ENCODE measurements at places on chromosomes 5 and 9. TPM values are rescaled to one million over a fixed set of nuclear protein-coding genes. Genes with fewer than 3 reads are reported as not detected.

DNA sequence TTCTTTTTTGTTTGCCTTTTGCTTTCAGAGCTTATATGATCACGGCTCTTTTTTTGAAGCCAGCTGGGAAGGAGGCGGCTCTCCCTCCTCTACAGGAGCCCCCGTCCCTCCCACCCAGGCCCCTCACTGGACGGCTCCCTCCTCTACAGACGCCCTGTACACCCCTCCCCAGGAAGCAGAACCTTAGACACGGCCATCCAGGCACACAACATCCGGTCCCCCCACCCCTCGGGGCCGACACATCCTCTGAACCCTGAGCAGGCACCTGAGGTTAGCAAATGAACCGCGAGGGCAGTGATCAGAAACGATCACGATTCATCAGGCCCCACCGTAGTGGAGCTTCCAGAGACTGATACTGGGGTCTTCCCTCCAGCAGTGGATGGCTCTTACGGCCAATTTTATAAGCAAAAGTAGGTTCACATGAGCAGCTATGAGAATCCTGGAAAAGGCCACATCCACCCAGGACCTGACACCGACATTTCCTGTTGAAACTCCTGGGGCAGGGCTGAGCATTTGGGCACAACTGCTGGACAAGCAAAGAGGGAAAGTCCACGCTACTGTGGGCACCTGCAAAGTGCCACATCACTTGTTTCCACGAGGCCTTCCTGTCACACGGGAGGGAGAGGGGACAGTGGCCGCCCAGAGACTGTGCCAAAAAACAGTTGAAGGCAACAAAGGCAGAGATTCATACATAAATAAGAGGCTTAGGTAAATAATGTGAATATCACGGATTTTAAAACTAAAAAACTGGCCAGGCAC is 78.9 kb downstream of the SEMA4D start:
- peaks cover 16% of the 10 kb centered on the region for H3K4me1 ChIP-seq
- DNase-seq = no peak
- no peak overlapping the region for H3K27ac ChIP-seq
- no peaks in the 10 kb centered on the region for H3K27me3 ChIP-seq
- peak overlapping the region; percentile 20 for H3K4me3 ChIP-seq

DNA sequence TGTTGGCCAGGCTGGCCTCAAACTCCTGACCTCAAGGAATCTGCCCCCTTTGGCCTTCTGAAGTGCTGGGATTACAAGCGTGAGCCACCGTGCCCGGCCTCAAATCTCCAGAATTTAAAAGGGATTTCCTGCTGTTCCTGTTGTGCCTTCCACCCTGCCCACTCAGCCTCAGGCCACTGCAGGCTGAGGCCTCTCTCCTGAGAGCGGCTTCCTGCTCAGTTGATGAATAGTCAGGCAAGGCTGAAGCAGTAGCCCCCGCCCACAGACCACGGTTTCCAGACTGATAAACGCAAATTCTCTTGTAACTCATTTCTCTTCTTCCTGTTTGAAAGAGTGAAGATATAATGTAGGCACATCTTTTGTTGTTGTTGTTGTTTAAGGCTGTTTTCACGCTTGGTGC is 127.0 kb upstream of the PLCXD3 start:
- peak; percentile 50 for DNase-seq
- H3K4me1 ChIP-seq = no peaks in the 10 kb centered on the region

DNA sequence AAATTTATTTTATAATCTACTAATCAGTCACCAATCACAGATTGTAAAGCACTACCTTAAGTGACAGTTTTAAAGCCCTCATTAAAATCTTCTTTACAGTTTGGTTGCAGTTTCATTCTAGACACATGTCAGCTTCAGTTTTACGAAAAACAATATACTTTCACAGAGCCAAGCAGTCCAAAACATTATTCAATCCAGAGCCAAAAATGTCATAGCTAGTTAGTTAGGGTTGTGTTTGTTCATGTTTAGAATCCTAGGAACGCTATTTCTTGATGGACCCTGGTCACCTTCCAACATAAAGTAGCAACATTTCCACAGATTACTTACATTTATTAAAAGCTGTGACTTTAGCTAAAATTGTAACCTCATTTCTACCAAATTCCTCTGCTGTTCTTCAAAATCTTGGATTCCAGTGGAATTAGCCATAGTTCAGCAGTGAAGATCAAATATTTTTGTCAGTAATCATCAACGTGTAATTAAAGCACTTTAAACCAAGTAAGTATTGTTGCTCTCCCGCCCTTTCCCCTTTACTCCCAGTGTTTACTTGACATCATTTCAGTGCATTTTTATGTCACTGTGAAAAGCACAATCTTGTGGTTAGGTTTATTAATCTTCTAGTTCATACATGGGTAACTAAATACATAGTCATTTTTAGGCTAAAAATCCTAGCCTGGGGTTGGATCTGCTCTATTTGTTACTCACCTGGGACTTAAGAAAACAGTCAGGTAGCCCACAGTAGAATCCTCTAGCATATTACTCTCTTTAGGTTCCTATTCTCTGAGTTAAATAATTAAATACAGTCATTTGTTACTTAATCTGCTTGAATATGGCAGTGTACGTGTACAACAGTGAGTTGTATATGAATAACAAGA is 74.3 kb downstream of the NIPBL start:
- H3K4me1 ChIP-seq = peaks cover 35% of the 10 kb centered on the region
- H3K27ac ChIP-seq = peak overlapping the region; percentile 60
- no peaks in the 10 kb centered on the region for H3K36me3 ChIP-seq
- peak; percentile 85 for DNase-seq
- peak overlapping the region; percentile 56 for H3K4me3 ChIP-seq

DNA sequence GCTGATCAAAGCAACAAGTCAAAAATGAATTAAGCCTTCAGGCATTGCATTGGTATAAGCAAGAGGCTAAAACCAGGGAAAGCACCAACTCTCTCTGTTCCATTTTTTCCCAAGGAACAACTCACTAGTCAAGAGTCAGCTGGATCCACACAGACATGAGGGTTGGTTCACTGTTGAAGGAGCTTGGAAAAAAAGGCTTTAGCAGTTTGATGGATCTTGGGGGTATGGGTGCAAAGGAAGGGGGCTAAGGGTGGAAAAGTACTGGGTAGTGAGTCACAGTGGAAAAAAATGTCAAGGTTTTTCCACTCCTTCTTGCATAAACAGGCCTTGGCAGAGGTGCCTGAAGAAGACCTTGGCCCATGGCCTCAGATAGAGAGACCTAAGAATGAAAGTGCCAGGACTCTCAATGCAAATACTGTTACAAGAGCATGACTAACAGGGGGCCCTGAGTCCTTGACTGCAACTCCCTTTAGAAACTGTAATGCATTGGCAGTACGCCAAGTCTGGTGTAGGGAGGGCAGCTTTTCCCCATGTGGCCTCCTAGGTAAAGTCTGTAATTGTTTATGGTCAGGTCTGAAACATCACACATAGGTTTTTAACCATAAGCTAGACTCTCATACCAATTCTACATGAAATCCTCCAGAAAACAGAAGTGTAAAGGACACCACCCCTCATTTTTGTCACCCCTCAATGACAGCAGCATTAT is 23.7 kb downstream of the ACTL7A start:
- no peak overlapping the region for H3K4me3 ChIP-seq
- H3K4me1 ChIP-seq = peaks cover 10% of the 10 kb centered on the region
- no peaks in the 10 kb centered on the region for H3K27me3 ChIP-seq
- DNase-seq = no peak

- no peak overlapping the region for H3K27ac ChIP-seq
- H3K4me1 ChIP-seq = no peaks in the 10 kb centered on the region
- no peak for DNase-seq
- peaks cover 6% of the 10 kb centered on the region for H3K27me3 ChIP-seq
- no peak overlapping the region for H3K4me3 ChIP-seq
Observed at GRCh38 chr5:82851471-82851870, 225.7 kb downstream of the TMEM167A start.

- DNase-seq = no peak
- H3K4me1 ChIP-seq = peaks cover 46% of the 10 kb centered on the region
- H3K4me3 ChIP-seq = no peak overlapping the region
- H3K27ac ChIP-seq = peak overlapping the region; percentile 57
- no peaks in the 10 kb centered on the region for H3K27me3 ChIP-seq
Observed at GRCh38 chr5:154285661-154286408, 95.3 kb downstream of the GALNT10 start.

DNA sequence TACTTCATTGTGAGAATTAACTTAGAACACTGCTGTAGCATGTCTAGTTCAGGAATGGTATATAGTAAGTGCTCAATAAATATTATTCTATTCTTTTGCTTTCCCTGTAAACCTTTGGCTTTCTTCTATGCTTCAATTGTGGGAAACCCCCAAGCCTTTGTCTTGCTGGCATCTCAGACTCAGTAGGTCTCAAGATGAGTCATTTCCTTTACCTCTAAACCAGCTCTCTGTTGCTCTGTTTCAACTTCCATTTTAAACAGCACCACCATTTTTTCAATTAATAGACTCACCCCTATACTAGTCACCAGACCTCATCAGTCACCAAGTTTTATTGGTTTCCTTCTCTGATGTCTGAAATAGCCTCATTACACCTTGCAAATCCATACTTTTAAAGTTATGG is 43.5 kb downstream of the DMAC1 start:
- no peak overlapping the region for H3K27ac ChIP-seq
- no peak overlapping the region for H3K4me3 ChIP-seq
- H3K27me3 ChIP-seq = no peaks in the 10 kb centered on the region
- H3K36me3 ChIP-seq = no peaks in the 10 kb centered on the region
- no peaks in the 10 kb centered on the region for H3K4me1 ChIP-seq

GRCh38 chr9:89433826-89434225 is 64.1 kb downstream of the SEMA4D start:
- no peaks in the 10 kb centered on the region for H3K27me3 ChIP-seq
- peak; percentile 95 for DNase-seq
- no peak overlapping the region for H3K27ac ChIP-seq
- H3K36me3 ChIP-seq = no peaks in the 10 kb centered on the region
- H3K4me1 ChIP-seq = no peaks in the 10 kb centered on the region
- no peak overlapping the region for H3K4me3 ChIP-seq

DNA sequence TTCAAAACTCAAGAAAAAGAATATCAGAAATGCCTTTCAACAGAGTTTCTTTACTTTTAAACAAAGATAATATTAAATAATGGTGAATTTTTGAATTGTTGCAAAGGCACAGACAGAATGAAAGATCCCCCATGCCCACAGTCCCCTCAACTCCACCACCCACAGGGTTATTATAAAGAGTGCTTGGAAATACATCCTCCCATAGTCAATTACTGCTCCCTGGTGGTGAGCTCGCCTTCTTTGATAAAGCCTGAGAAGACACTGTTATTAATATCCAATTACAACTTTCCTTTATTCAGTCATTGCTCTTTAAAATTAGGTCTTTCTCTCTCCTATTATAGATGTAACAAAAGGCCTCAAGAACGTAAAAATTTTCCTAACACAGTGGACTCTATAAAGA is 490.2 kb upstream of the RORB start:
- H3K4me1 ChIP-seq = no peaks in the 10 kb centered on the region
- H3K27me3 ChIP-seq = no peaks in the 10 kb centered on the region
- DNase-seq = no peak
- H3K36me3 ChIP-seq = no peaks in the 10 kb centered on the region
- H3K27ac ChIP-seq = no peak overlapping the region

DNA sequence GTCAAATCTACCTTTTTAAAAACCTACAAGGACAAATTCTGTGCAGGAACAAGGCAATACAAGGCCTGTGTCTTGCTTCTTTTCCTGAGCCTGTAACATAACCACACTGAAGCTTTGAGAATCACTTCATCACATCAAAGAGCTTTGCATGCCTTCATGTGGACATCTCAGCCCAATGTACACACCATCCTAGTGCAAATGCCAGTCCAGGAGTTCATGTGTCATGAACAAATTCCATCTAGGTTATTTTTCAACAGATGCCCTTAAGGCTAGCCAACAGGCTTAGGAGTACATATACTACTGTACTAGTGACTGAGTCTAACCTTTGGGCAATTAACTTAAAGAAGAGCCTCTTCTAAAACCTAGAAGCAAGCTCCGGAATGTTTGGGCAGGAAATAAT is 106.4 kb downstream of the CDH10 start:
- DNase-seq = no peak
- H3K36me3 ChIP-seq = no peaks in the 10 kb centered on the region
- no peaks in the 10 kb centered on the region for H3K27me3 ChIP-seq

DNA sequence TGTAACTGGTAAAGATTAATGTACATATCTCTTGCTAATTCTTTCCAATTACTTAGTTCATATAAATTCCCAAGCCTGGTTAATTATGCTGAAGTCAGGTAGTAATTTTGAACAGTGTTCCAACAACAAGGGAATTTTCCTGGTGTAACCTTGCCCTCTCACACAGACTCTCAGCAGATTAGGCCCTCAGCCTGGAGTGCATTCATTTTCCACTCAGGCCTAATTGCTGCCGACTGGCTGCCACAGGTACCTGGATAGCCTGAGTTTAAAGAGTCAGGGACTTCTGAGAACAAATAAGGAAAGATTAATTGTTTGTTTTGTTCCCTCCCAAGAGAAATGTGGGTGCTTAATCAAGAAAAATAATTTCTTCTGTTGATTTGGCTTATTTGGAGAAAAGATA is 71.4 kb downstream of the PPIC start:
- no peak overlapping the region for H3K27ac ChIP-seq
- no peak overlapping the region for H3K4me3 ChIP-seq
- H3K36me3 ChIP-seq = peaks cover 3% of the 10 kb centered on the region
- DNase-seq = no peak
- no peaks in the 10 kb centered on the region for H3K27me3 ChIP-seq

DNA sequence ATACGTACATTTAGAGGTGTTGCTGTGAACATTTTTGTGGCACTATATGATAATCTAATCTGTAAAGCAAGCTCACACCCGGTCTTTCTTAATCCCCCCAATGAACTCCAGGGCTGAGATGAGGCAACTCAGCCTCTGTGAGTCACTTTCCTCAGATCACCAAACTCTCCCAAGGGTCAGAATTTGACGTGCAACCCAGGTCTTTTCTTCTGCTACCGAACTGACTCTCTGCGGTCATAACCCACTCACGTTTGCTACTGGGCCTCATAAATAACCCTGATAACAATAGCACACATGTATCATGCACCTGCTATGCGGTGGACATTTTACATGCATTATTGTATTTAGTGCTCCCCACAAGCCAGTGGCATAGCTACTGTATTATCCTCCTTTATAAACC is 153.1 kb downstream of the DROSHA start:
- no peak overlapping the region for H3K27ac ChIP-seq
- H3K27me3 ChIP-seq = no peaks in the 10 kb centered on the region

- no peaks in the 10 kb centered on the region for H3K36me3 ChIP-seq
- H3K4me1 ChIP-seq = peaks cover 6% of the 10 kb centered on the region
- H3K4me3 ChIP-seq = no peak overlapping the region
- no peaks in the 10 kb centered on the region for H3K27me3 ChIP-seq
Observed at GRCh38 chr9:16100537-16101091, 547.8 kb downstream of the CCDC171 start.

GRCh38 chr5:88049156-88049555 is 219.5 kb downstream of the TMEM161B start:
- no peaks in the 10 kb centered on the region for H3K27me3 ChIP-seq
- no peak for DNase-seq
- no peak overlapping the region for H3K27ac ChIP-seq
- H3K4me3 ChIP-seq = no peak overlapping the region
- H3K36me3 ChIP-seq = no peaks in the 10 kb centered on the region

- H3K27ac ChIP-seq = no peak overlapping the region
- no peak for DNase-seq
- H3K4me1 ChIP-seq = no peaks in the 10 kb centered on the region
- no peak overlapping the region for H3K4me3 ChIP-seq
- H3K36me3 ChIP-seq = no peaks in the 10 kb centered on the region
Observed at GRCh38 chr5:121319292-121319691, 532.4 kb upstream of the FTMT start.

Gene PLPP7
- 16.3 TPM for total RNA-seq

Gene KDM4C
- total RNA-seq = 50.1 TPM

Gene MEIKIN
- total RNA-seq = not detected

Gene BAAT
- total RNA-seq = under 0.01 TPM

Gene SLC25A2
- total RNA-seq = 0.59 TPM

Gene PLPPR1
- not detected for total RNA-seq

All from osteoblast (primary cell).